GM06990 (cell line): ENCODE measurements at places on chromosomes 6 and 20.

- no peak for DNase-seq
Measured at GRCh38 chr6:17506531-17506930, 93.6 kb upstream of the FAM8A1 start.

DNA sequence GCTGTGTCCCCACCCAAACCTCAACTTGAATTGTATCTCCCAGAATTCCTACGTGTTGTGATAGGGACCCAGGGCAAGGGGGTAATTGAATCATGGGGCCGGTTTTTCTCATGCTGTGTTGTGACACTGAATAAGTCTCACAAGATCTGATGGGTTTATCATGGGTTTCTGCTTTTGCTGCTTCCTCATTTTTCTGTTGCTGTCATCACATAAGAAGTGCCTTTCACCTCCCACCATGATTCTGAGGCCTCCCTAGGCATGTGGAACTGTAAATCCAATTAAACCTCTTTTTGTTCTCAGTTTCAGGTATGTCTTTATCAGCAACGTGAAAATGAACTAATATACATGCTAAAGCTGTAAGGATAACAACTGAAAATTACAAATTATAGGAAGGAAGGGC lies 88.3 kb downstream of the CDYL start:
- no peak for DNase-seq

GRCh38 chr6:45545416-45545815 lies 167.7 kb upstream of the SUPT3H start:
- DNase-seq, result no peak

- no peak for DNase-seq
Measured at GRCh38 chr20:23179766-23180403, 93.8 kb upstream of the CD93 start.

- DNase-seq, result no peak
Measured at GRCh38 chr6:40074306-40075055, 140.2 kb upstream of the MOCS1 start.

GRCh38 chr20:14295238-14295637 lies 42.2 kb downstream of the FLRT3 start:
- DNase-seq, result no peak

- no peak for DNase-seq
Measured at GRCh38 chr20:22159276-22159675, 425.1 kb downstream of the FOXA2 start.

- DNase-seq, result no peak
Measured at GRCh38 chr6:1871724-1872315, 262.1 kb downstream of the FOXC1 start.

GRCh38 chr6:3340358-3340802 lies 81.6 kb downstream of the PSMG4 start:
- no peak for DNase-seq

- DNase-seq, result no peak
Measured at GRCh38 chr20:25486377-25486776, 78.9 kb downstream of the GINS1 start.

GRCh38 chr6:7902221-7902620 lies 8.4 kb downstream of the TXNDC5 start:
- DNase-seq, result no peak

DNA sequence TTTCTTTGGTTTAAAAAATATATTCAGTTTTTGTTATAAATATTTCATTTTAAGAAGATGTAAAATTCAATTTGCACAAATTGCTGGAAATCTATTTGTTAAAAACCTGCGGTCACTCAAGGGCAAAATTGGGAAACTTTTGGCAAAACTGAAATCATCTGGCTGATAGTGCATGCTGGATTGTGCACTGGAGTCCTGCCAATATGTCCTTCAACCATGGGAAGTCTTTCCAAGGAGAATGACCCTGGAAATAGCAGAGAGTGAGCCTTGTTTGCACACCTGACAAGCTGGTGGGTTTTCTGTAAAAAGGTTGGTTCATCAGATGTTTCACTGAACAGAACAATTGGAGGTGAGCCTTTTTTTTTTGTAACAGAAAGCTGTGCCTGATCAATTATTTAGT lies 413.5 kb downstream of the BTBD3 start:
- DNase-seq, result no peak

DNA sequence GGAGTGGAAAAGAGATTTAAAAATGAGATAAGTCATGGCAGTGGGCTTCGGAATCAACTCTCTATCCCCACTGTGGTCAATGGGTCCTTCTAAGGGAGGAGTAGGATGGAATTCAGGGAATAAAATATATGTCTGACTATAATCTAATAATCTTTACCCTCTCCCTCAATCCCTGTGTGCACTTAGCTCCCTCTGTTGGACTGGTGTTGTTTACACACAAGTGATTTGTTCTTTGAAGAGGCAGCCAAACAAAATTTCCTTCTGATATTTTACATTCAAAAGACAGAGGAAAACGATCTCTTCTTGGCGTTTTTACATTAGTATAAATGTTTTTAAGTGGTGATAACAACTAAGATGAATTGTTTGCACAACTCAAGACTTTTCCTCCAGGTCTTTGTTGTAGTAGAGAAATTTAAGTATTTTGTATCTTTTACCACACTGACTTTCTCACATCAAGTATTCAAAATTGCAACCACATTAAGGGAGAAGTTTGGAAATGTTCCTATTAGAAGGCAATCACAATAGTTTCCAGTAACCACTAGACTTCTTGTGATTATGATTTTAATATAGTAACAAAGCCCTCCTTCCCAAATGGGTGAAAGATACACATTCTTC lies 317.8 kb downstream of the CENPW start:
- no peak for DNase-seq

DNA sequence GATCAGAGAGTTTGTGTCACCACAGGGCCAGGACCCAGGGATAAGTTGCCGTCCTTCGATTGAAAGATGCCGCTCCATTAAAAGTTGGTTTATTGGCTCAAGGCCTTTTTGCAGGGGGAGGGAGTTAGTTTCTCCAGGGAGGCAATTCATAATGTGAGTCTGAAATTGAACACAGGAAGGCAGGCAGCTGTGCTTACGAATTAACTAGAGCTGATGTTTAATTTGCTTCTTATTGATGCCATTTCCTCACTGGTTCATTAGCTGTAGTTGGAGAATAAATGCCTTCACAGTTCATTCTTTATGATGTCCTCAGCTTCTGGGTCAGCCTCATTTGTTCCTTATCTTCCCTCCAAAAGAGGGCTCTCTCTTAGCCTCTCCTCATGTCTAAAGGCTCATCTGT lies 113.2 kb upstream of the PTPRT start:
- no peak for DNase-seq

GRCh38 chr6:126110512-126111270 lies 124.4 kb downstream of the TRMT11 start:
- DNase-seq, result no peak

DNA sequence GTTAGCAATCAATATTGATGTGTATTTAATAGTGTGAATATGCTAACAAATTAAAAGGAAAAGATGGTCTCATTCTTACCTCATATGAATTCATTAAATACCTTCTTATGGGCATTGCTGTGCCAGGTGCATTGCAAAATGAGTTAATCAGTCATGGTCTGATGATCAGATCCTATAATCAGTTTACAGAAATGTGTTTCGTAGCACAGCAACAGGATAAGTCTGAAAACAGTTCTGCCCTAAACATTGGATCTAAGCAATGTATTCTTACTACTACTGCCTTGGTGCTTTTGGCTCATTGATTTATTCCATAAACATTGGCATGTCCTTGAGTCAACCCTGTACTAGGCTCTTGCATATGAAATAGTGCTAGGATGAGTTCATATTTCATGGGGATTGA lies 417.0 kb upstream of the JAG1 start:
- no peak for DNase-seq

DNA sequence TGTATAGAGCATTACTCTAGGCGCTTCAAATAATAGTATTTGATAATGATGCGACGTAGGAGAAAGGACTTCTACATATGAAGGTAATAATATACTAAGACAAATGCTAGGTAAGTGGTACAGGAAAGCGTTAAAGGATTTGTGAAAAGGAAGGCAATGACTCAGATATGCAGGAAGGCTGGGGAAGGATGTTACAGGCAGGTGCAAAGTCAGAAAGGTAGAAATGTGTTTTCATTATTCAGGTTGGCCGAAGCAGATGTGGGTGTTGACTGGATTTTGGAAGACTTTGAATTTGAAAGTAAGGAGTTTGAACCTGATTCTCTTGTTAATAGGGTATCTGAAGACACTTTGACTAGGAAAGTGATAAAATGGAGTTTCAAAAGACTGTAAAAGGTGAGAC lies 51.0 kb downstream of the STK4 start:
- no peak for DNase-seq

- DNase-seq, result no peak
Measured at GRCh38 chr6:2426561-2427340, 181.3 kb upstream of the GMDS start.

DNA sequence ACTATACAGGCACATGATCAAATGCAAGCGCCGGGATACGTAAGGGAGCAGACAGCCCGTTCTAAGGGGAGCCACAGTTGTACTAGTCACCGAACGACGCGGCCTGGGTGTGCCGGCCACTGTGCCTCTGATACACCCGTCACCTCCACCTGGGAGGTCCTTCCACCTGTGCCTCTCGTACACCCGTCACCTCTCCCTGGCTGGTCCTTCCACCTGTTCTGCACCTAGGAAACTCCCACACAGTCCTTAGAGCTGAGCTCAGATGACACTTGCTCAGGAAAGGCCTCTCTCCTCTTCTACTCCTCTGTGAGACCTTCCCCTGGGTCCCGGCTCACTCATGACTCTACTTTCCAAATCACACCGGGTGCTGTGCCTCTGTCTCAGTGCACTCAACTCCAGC lies 245.0 kb downstream of the TTLL2 start:
- DNase-seq, result no peak

DNA sequence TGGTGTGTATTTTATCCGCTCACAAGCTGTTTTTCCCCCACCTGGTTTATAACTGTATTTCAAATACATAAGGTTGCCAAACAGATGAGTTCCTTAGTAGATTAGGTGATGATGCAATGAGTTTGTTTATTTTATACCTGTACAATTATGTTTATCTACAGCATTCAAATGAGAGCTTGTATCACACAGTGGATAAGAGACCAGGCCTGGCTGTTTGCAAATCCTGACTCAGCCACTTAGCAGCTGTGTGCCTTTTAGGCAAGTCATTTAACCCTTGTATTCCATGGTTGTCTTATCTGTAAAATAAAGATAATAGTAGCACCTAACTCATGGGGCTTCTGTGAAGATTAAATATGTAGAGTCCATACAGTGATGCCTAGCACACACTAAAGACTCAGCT lies 143.7 kb downstream of the MOXD1 start:
- no peak for DNase-seq

DNA sequence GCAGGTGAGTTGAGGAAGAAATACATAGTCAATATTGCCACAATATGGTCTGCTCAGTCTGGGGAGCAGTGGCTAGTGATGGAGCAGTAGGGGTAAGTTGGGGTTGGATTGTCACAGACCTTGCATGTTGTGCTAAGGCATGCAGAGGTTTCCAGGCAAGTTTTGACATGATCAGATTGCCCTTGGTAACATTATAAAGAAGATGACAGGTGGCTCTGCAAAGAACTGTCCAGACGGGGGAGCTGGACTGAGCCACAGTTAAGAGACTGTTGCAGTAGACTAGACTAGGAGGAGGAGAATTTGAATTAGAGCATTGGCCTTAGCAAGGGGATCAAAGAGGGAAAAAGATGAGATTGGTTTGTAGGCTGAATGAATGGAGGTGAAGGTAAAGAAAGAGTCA lies 23.4 kb downstream of the ATRN start:
- DNase-seq, result no peak

DNA sequence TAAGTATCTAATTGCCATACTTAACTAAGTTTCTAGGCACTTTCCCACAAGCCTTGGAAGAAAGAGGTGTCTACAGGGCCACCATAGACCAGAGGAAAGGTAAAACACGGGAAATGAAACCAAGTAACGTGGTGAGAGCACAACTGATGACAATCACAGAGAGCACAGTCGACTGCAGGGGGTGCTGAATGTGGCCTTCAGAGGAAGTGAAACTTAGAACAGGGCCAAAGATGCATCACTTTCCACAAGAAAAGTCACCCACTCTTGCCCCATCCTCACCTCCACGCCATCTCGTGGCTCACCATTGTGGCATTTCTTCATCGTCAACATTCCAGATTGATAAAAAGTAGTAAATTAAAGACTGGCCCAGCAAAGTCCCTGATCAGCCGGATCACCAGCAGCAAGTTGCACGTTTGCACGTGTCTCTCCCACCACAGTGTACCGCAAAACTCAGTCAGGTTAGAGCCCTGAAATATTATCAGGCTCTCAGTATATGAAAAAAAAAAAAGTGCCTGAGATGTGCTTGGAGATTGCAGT lies 31.4 kb downstream of the HIVEP2 start:
- peak; percentile 75 for DNase-seq

GRCh38 chr6:125200941-125201340 lies 47.4 kb downstream of the TPD52L1 start:
- no peak for DNase-seq

DNA sequence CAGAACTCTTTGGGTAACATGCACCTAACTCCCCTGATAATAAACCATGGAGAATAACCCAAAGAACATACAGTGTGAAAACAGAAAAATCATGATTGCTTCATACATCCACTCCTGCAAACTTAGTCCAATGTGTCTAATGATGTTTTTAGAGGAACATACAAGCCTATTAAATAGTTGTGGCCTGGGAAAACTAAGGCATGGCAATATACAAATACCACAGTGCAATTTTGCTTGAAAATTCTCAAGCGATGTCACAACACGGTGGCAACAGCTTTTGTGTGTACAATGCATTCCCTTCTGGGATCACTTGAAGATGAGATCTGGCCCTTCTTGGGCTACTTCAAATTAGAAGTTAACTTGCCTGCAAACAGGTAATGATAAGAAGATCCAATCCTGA lies 16.7 kb downstream of the MAP3K5 start:
- DNase-seq, result no peak

GRCh38 chr20:20360464-20360863 lies 7.4 kb upstream of the INSM1 start:
- no peak for DNase-seq

- DNase-seq, result peak; percentile 76
Measured at GRCh38 chr6:134235937-134236751, 81.8 kb downstream of the SGK1 start.

- no peak for DNase-seq
Measured at GRCh38 chr20:44288252-44288651, 22.8 kb downstream of the FITM2 start.

DNA sequence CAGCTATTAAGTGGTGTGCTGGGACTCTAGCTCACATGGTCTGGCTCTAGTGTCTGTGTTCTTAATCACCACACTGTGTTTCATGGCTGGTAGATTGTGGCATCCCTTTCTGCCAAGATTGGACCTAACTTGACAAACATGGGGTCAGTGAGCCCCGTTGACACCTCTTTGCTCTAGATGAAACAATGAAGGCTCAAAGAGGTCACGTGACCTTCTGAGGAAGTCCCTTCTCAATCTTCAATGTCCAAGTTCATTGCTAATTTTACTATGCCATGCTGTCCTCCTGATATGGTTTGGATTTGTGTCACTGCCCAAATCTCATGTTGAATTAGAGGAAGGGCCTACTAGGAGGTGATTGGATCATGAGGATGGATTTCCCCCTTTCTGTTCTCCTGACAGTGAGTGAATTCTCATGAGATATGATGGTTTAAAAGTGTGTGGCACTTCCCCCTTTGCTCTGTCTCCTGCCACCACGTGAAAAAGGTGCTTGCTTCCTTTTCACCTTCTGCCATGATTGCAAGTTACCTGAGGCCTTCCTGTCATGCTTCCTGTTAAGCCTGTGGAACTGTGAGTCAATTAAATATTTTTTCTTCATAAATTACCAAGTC lies 177.8 kb upstream of the MYLIP start:
- DNase-seq, result no peak
